ENCODE measurements at places on chromosomes 6 and 20.

GRCh38 chr6:79604583-79605037, 26.5 kb upstream of the SH3BGRL2 start:
- no peak for DNase-seq

DNA sequence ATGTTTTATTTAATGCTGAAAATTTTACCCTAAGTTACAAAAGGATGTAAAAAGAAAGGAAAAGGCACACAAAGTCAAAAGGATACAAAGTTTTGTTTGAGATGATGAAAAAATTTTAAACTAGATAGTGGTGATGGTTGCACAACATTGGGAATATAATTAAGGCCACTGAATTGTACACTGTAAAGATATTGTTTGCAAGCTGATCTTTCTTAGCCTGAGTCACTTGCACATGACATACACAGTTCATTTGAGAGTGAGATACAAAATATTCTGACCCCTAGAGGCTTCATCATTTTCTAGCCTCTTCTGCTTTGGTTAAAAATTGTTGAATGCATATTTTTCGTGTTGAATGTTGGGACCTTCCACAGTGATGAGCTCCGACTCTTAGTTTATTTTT, 462.6 kb downstream of the HDGFL1 start:
- DNase-seq = no peak

DNA sequence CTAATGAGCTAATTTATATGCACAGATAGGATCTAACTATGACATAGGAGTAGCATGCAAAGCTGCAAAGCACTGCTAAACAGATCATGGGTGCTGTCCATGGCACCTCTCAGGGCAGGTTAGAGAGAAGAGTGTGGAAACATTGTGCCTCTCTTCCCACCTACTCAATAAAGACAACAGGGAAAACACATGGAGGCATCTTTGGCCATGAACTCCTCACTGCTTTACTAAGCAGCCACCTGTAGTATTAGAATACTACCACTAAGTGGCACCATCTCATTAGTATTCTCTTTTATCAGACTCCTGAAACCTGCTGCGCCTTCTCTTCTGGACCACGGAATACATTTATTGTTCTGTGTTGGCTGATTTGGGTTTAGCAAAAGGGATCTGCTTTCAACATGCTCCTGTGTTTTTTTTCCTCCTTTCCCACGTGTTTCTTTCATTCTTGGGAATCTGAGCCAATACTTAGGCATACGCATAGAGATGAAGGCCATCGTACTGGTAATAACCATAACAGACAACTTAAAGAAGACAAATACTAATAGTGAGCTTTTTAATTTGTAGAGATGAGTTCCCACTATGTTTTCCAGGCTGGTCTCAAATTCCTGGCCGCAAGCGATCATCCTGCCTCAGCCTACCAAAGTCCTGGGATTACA, 9.4 kb upstream of the HDDC2 start:
- peak; percentile 36 for DNase-seq

DNA sequence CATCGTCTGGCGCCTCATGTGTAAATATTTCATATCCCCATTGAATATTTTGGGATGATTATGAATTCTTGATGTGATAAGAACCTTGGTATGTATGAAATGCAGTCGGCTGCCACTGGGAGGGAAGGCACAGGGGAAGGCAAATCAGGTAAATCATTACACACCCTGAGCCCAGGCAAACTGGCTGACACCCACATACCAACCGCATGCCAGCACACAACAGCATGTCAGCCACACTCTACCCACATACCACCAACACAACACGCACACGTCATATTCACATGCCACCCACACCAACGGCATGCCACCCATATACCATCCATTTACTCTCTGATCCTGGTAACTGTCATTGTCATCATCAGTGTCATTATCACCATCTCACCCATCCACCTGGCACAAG, 28.3 kb upstream of the MDGA1 start:
- DNase-seq = no peak

DNA sequence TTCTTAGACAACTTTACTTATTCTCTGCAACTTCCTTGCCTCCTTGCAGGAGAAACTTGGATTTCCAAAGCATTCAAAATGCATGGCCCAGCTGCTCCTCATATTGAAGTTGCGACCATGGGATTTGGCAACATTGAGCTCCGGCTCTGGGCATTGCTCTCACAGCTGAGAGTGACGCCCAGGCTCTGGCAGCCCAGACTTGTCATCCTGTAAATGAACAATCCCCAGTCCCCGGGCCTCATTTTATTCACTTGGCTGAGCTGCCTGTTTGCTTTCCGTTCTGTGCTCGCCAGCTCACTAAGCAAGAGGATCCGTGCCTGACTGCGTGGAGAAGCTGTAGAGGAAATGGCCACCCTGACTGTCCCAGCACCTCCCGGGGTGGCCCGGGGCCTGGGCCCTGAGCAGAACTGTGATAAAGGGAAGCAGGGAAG, 119.5 kb upstream of the CD93 start:
- no peak for DNase-seq

- DNase-seq = no peak
Measured at GRCh38 chr6:144127097-144127496, 23.2 kb upstream of the STX11 start.

GRCh38 chr6:35317483-35318195, 20.0 kb downstream of the DEF6 start:
- no peak for DNase-seq

DNA sequence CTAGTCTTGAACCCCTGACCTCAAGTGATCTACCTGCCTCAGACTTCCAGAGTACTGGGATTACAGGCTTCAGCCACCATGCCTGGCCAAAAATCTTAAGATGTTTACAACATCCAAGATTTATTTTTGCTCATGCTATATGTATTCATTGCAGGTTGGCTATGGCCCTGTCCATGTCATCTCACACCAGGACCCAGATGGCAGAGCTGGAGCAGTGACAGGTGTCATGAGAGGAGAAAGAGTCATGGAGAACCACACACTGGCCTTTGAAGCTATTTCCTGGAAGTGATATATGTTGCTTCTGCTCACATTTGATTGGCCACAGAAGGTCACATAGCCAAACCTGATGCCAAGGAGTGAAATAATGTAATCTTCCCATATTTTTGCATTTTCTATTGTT, 13.8 kb upstream of the DDR1 start:
- no peak for DNase-seq

DNA sequence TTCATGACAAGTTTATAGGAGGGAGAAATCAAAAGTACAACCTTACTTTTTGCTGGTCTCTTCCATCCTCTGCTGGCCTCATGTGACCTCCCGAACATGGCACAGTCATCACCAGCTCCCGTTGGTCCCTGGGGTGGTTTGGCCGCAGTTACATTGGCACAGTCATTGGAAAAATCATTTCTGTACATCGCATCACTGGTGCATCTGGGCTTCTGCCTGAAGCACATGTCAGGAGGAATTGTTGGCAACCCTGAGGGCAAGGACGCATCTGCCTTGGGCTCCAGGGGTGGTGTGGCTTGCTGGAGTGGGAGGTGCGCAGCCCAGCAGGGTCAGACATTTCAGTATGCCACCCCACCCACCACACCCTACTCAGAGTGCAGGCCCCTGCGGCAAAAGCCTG, 162.9 kb upstream of the SLC24A3 start:
- DNase-seq = no peak

GRCh38 chr6:162610351-162610750, 117.2 kb downstream of the PRKN start:
- DNase-seq = no peak

- no peak for DNase-seq
Measured at GRCh38 chr20:51628533-51629398, 86.2 kb upstream of the NFATC2 start.

- DNase-seq = no peak
Measured at GRCh38 chr20:24935140-24935539, 13.9 kb upstream of the CST7 start.

DNA sequence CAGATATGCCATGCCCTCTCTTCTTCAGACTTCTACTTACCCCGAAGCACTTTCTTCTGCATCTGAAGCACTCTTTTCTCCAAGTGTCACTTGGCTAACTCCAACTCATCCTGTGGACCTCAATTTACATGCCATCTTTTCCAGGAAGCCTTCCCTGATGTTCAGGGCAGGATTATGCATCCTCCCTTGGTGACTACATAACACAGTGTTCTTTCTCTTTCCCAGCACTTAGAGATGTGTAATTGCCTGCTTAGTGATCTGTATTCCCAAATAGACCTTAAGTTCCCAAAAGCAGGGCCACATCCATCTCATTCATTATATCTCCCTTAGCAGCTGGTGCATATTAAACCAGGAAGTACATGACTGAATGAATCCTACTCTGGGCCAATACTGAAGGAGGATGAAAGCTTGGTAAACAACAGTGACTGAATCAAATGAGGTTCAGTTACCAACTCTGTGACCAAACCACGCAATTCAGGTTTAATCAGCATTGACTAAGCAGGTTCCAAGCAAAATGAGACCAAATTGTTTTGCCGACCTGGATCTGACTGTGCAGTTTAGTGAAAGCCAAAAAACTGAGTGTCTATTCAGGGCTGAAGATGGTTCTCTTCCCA, 121.4 kb upstream of the TCF21 start:
- DNase-seq = no peak

- no peak for DNase-seq
Measured at GRCh38 chr6:6230286-6230685, 90.2 kb downstream of the F13A1 start.

- no peak for DNase-seq
Measured at GRCh38 chr6:27502508-27503435, 29.9 kb upstream of the ZNF184 start.

DNA sequence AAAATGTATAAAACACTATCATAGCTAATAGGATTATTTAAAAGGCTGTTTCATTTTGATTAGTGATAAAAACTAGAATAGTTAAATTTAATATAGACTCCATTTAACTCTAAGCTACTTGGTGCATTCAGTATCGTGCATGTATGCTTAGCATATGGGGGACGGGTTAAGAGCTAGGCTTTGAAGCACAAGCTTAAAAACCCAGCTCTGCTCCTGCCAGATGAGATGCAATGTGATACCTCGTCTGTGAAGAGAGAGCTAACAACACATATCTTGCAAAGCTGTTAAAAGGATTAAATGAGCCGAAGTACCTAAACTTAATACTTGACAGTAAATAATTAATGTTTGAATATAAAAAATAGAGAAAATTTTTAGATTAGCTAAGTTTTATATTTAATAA, 42.2 kb downstream of the DTNBP1 start:
- peak; percentile 10 for DNase-seq

GRCh38 chr6:91079969-91080368, 493.1 kb upstream of the MAP3K7 start:
- DNase-seq = no peak

DNA sequence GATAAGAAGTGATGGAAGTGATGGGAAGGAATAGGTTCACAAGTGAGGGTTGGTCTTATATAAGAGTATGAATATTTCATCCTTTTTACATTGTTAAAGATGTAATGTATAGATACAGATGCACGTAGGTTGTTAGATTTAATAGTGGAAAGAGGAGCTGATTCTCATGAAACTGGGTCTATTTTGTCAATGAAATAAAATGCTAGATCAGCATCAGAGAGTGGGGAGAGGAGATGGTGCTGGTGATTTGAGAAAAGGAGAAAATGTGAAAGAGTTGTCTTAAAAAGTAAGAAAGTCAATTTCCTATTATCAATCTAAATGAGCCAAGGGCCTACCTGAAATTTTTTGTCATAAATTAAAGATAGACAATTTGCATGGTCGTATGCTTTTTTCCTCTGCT, 82.8 kb upstream of the FYN start:
- no peak for DNase-seq

GRCh38 chr20:62452475-62453095, 23.2 kb downstream of the GATA5 start:
- no peak for DNase-seq

DNA sequence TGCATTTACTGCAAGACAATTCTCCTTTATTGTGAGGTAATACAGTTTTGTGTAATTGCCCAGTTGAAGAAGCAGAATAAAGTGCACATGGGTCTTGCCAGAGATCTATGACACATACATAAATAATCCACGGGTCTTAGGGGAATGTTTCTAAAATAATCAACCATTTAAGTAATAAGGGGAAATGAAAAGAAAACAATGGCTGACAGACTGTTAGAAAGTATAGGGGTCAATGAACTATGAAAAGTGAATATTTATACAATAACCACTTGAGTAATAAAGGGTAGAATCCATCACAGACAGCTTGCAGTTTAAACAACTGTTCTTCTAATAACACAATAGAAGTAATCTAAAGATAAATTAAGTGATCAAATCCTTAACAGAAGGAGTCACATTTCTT, 477.2 kb downstream of the EYS start:
- DNase-seq = no peak

DNA sequence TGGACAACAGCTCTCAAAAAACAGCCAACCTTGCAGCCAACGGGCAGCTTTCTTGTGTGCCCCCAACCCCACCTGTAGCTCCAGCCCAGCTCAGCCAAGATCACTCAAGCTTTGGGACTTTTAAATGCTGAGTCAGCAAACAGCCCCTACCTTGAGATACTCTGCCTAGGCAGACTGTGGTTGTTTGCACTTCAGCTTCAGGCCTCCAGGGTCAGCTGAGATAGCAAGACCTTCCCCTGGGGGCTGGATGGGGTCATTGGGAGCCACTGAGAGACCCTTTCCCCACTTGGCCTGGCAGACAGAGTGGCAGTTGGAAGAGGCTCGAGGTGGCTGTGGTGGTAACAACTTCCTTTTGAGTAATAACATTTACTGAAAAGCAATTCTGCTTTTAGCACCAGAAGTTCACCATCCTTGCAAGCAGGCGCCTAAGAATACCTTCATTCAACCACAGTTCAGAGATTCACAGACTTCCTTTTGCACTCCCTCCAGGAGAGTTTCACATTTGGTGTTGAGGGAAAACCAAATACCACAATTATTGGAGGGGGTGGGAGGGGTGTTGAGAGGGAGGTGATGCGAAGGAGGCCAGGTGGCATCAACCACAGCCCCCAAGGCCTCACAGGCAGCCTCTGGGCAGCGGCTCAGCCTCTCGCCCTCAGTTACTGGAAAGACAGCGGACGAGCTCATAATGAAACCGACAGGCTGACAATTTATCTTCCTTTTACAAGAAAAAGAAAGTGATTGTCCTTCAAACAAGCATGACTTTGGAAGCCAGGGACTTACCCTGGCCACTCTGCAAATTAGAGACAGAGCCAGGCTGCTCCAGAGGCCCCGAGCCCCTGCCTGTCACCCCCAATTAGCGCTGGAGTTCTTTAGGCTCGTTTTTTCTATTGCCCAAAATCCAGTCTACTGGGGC, 148.1 kb downstream of the CEBPB start:
- DNase-seq = no peak

GRCh38 chr6:17361013-17361412, 32.4 kb upstream of the CAP2 start:
- no peak for DNase-seq

- no peak for DNase-seq
Measured at GRCh38 chr20:10637031-10637559, 36.7 kb downstream of the JAG1 start.

DNA sequence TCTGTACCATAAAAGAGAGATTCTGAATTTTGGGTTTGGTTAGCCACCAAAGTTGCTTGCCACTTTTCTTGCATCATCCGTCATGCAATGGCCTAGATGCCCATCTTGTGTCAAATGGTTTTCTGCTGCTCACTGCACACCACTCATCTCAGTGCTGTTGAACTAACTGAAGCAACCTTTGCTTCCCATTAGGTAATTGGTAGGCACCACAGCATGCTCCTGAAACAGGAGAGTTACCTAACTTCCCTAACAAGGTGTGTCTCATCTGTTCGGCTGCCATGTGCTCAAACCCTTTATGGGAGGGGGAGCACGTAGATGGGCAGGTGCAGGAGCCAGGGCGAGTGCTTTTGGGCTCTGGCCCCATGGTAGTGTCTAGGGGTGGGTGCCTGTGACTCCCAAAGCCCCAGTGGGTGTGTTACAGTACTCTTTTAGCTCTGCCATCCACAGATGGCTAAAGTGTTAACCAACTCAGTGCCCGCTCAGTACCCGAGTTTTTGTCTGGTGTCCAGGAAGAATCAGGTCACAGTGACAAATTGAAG, 147.4 kb upstream of the SPACA1 start:
- DNase-seq = no peak
